ENCODE measurements at places on chromosomes 2 and 18. TPM values are rescaled to one million over a fixed set of nuclear protein-coding genes. Genes with fewer than 3 reads are reported as not detected.

CFAP65 gene
- 0.13 TPM for total RNA-seq

SCYGR4 gene
- total RNA-seq = not detected

SOWAHC gene
- total RNA-seq = 17.8 TPM

DNA sequence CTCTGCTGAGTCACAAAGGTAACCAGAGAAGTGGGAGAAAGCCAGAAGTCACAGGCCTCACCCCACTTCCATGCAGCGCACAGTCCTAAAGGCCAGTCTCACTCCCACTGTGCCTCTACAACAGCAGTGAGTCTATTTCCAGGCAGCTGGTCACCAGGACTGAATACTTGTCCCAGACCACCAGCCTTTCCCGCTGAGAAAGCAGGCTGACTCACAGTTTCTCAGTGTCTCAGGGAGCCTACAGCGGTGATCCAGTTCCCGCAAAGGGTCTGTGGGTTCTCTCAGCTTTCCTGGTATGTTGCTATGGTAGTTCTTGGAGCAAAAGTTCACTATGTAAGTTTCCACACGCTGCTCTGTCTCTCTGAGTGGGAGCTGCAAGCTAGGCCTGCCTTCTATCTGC, 622.5 kb downstream of the RNF144A start:
- DNase-seq = no peak

GRCh38 chr18:11323359-11323819, 174.0 kb upstream of the PIEZO2 start:
- no peak for DNase-seq

DNA sequence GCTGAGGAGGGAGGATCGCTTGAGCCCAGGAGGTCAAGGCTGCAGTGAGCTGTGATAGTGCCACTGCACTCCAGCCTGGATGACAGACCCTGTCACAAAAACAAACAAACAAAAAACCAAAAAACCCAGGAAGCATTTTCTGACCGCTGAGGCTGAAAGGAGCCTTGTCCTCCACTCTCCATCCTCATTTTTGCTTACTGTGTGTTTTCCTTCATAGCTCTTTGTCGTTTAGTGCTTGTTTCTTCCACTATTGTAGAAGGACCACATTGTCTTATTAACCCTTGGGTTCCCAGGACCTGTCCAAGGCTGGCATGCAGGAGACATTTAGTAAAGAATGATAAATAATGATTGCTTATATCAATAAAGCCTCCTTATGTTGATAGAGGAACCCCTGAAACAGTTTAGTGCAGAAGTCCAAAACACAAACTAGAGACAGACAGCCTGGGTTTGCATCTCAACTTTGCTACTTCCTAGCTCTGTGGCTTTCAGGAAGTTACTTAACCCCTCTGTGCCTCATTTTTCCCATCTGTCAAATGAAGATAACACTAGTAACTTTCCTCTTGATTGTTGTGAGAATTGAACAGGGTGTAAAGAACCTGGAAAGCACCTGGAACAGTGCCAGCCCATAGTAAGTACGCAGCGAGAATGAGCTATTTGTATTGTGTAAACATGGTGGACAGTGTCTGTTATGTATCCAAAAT, 126.0 kb downstream of the LPIN1 start:
- no peak for DNase-seq

DNA sequence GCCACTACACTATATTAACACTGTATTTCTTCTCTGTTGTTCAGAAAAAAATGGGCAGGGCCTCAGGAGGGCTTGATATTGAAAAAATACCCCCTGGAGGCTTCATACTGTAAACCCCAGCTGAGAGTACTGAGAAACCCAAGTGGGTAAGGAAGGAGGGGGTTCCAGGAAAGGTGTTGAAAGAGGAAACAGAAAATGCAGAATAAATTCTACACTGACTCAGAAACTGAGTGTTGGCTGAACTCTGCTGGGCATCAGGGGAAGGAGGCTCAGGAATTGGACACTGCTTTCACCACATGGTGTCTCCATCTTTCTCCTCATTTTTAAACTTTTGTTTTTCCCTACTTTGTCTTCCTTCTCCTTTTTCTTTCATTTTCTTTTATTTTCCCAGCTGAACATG, 253.7 kb downstream of the DYM start:
- DNase-seq = no peak

GRCh38 chr2:101442042-101442666, 32.8 kb downstream of the RFX8 start:
- no peak for DNase-seq

GRCh38 chr18:35376393-35376741, 770 bp downstream of the ZNF396 start:
- DNase-seq = no peak

DNA sequence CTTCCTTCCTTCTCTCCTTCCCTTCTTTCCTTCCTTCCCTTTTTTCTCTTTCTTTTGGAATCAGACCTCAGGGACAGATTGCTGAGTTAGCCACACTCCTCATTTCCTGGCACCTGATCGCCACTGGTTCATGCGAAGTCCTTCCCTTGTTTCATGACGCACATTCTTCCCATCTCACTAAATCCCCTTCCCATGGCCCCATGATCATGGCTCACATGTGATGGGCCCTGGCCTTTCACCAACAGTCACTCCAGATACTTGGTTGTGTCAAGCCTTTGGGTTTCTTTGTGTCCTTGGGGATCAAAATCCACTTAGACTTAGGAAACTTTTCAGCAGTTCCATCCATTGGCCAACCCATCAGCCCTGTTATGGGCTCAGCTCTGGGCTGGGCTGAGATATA, 23.8 kb upstream of the ASPRV1 start:
- DNase-seq = no peak

GRCh38 chr2:132790207-132790785, 120.3 kb upstream of the LYPD1 start:
- DNase-seq = no peak

- DNase-seq = no peak
These were observed 64.9 kb upstream of the CAPN13 start for GRCh38 chr2:30871980-30872789.

- no peak for DNase-seq
These were observed 39.1 kb downstream of the PPIG start for GRCh38 chr2:169623235-169623634.

- no peak for DNase-seq
These were observed 11.4 kb upstream of the ZAP70 start for GRCh38 chr2:97701851-97702465.

- no peak for DNase-seq
These were observed 1.6 kb upstream of the GCA start for GRCh38 chr2:162342321-162342720.

DNA sequence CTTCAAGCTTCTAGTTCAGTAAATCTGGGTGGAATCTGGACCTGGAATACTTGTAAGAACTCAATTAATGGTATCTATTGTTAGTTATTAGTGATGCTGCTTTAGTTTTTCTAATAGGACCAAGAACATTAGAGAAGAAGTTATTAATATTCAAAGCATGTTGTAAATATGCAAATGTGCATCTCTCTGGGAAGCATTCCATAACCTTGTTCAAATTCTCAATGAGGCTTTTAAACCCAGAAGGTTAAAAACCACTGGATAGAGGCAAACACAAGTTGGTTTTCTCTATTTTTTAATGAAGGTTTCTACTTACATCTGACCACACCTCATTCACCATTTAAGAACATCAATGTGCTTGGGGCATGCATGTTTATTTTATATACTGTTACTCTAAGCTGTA, 16.1 kb upstream of the ACVR1C start:
- DNase-seq = no peak
